ENCODE measurements at places on chromosomes 4 and X. TPM values are rescaled to one million over a fixed set of nuclear protein-coding genes. Genes with fewer than 3 reads are reported as not detected.

Gene MAP9
- 10.6 TPM for total RNA-seq

Gene EGF
- total RNA-seq = 6.1 TPM

Gene XG
- not detected for total RNA-seq

DNA sequence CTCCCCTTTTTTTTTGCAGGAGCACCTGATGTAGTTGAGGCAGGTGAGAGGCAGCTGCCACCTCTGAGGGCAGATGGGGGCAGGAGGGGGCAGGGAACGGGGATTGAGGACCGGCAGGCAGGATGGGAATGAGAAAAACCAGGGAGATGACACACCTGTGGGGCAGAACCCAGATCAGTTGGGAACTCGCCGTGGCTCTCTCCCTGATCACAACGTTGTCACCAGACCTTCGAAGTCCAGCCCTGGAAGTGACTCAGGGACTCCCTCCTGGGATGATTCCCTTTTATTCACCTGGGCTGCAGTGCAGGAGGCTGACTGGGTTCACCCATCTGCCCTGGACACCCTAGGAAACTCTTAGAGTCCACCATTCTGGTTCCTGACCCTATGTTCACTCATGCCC, 127.2 kb downstream of the MXRA5 start:
- no peak for DNase-seq

DNA sequence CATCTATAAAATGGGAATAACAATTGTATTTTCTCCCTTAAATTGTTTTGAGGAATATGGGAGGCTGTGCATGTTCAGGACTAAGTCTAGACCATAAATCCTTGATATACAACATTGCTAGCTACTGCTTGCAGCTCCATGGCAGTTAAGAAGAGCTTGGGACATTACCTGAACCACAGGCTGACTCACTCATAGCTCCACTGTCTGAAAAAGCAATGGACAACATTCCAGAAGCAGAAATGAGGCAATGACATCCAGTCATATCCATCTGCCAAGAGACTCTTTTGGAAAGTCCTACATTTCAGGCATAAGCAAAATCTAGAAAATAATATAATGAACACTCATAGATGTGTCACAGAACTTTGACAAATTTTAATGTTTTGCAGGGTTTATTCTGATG, 167.3 kb upstream of the LEF1 start:
- no peak for DNase-seq

GRCh38 chrX:72201836-72202536, 20.4 kb downstream of the PIN4 start:
- peak; percentile 77 for DNase-seq

DNA sequence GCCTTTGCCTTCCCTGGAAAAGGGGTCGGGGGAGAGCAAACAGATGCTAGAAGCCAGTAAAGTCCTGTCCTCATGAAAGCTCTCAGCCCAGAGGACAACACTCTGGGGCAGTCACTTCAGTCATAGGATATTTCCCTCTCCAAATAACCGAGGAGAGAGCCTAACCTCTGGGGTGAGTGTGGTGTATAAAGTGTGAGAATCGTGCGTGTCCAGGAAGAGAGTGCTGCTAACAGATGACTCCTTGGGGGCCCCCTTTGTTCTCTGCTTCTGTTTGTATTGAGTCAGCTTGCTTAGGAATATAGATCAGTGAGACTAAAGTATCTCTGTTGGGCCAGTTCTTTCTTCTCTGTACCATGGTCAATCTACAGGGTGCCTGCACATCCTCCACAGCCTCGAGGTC, 247.2 kb downstream of the PALLD start:
- peak; percentile 29 for DNase-seq

DNA sequence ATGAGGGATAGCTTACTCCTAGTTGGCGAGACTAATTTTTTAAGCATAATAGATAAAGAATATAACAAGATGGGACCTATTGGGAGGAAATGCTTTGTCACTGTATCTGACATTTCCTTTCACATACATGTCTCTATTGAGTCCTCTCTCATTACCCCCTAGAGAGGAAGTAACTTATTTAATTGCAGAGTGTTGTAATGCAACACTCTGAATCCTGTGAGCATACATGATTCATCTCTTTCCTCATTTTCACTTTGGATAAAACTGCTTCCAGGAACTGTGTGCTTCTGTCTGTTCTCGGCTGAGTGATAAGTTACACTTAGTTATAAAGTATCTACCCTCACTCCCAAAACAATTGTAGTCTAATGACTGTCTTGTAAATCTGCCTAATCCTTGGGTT, 266.1 kb upstream of the ANXA10 start:
- peak; percentile 2 for DNase-seq

DNA sequence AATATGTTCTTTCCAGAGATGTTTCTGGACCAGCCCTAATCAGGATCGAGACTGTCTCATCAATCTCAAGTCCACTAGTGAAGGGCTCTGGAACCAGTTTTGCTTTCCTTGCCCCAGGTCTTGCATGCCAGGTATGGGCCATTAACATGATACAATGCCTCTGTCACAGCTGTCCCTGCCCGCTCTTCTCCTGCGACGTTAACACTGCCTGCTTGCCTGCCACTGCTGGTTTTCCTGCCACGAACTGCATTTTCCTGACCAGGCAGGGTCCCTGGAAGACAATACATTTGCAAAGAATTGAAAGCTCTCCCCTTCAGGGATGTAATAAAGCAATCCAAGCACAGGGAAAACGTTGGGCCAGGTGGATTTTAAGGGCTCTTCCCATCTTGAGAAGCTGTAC, 200.3 kb downstream of the MID1 start:
- DNase-seq = no peak

DNA sequence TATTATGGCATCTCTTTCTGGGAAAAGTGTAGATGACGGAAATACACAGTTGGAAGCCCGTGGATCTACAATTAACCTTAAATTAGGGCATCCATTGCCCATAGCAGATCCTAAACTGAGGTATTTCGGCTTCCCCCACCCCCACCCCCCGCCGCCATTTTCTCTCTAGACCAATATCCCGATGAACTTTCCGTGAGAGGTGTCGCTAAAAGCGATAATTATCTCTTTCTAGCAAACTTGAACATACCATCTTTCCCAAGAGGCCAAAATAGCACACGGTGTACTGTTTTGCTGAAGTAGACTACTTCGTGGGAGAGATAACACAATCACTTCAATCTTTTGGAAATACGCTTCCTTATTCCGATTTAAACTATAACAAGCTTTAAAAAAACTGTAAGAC, 554 bp downstream of the KLHL15 start:
- DNase-seq = no peak

GRCh38 chrX:87140800-87141483, 376.7 kb upstream of the KLHL4 start:
- no peak for DNase-seq

DNA sequence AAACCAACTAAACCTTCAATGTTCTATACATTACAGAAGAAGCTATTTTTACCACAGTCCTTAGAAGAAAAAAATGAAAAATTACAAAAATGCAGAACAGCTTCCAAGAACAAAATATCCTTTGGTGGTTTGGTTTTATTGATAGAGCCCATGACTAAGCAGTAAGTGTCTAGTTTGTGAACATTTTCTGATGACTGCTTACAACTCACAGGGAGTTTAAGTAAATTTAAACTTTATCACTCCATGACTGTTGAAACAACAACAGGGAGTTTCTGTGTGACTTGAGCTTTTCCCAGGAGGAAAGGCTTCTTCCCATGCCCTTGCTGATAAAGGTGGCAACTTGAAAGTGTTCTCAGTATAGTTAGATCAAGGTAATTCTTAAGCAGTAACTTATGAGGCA, 2.9 kb downstream of the PF4 start:
- peak; percentile 94 for DNase-seq

DNA sequence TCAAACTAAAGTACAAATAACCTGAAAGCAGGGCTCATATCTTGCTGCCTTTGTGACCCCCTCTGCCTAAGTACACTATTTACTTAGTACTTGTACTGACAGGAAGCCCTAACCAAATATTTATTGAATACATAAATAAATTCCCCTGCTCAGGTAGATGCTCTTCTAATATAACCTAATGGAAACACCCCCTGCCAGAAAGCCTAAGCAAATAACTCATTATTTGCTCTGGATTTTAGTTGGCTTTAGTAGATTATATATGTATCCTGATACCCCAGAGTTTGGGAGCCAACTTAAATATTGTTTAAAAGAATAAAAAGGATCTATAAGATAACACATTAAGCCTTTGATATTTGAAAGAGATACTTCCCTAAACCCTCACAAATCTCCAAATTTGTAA, 318.2 kb downstream of the PPP1R2C start:
- DNase-seq = no peak

DNA sequence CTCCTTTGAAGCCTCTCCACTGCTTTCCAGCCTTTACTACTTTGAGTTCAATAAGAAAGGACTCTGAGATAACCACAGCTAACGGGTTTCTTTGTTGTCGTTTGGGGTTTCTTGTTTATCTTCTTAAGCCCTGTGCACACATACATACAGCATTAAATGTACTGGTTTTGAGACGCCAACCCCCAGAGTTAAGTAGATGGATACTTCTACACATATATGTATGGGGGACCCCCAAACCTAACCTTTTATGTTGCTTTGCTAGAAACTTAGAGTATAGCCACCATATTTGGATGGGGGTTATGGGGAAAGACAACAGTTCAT, 697 bp downstream of the CEP135 start:
- DNase-seq = no peak

DNA sequence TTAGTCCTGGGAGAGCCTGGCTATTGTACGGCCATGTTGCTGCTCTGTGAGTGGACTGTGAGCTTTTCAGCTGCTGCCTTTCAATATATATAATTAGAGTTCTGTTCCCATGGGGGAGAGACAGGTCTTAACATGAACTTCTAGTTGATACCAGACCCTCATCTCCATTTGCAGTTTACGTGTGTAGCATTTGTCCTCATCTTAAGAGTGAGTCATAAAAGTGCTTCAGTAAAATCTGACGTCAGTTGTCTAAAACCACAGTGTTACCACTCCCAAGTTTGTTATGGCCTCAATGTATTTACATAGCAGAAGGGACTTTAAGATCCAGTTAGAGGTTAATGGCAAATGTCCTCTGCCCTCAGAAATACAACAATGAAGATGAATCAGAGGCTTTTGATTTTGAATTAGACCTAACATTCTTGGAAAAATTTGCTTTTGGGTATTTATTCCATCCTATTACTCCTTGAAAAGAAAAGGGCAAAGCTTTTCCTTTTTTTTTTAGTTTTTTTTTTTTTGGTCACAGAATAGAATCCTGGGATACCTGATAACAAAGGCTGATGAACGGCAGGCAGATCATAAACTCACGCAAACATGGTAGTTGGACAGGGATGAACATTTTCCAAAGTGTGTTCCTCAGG, 38.6 kb downstream of the PHOX2B start:
- peak; percentile 81 for DNase-seq

Data from PC-3 (cell line).